ENCODE measurements at places on chromosomes 2 and 18.
A peak's percentile ranks its signal among the peaks of the same experiment; 100 is the strongest.

DNA sequence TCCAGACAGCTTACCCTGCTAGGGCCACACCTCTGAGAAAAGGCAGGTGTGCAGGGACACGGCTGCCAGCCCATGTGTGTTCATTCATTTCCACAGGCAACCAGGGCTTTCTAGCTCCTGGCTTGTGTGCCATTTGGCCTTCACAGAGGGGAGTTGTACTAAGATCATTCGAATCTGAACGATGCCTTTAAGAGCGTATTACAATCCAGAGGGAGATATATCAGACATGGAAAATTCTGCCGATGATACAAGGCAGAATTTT, 64.2 kb upstream of the OTOF start:
- DNase-seq = no peak

GRCh38 chr2:9594366-9595054, 36.3 kb downstream of the YWHAQ start:
- DNase-seq = no peak

DNA sequence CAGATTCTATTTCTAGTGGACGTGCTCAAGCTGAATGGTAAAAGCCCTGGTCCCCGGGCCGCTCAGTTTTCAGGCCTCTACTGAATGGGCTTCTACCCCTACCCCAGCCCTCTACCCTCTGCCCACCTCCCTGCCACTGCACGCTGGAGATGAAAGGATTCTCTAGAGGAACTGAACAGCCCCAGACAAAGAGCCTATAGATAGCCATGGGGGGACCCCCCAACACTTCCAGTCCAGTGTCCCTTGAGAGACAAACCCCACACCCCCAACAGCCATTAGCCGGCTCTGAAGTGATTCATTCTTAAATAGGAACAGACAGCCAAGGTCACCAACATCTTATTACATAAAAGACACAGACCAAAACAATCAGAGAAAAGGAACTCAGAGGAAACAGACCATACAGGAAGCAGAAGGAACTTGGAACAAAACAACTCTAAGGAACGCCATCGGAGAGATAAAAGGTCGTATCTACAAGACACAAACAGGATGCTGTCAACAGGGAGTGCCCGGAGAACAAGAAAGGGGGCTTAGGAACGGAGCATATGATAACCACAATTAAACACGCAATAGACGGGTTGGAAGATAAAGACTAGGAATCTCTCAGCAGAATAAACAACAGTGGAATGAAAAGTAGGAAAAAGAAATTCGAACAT, 23.5 kb downstream of the TMEM37 start:
- no peak for DNase-seq

DNA sequence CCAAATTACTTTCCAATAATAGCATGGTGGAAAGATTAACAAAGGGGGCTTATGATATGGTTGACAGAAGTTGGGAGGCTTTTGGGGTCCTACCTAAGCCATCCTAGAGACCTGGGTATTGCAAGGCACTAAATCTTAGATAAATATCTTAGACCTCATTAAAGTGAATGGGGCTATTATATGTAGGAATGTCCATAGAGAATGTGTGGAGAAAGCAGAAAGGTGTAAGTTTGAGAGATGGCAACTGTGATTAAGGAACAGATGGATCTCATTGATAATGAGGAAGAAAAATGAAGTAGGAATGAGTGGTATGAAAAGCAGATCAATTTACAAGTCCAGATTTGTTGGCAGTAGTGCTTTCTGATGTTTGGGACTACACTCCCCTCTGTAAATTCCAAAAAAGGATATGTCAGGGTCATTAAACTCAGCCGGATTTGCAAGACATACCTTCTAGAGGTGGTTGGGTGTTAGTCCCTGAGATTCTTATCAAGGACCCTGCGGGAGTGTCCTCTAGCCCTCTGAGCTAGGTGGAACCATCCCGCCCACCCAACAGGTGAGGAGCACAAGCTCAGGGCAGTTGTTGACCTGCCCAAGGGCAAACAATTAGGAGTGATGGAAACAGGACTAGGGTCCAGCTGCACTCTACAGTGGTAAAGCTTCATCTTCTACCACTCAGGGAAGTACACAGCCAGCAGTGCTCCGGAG, 12.1 kb downstream of the TCF7L1 start:
- DNase-seq = no peak

GRCh38 chr18:48052842-48053241, 122.4 kb upstream of the SMAD2 start:
- DNase-seq = no peak

DNA sequence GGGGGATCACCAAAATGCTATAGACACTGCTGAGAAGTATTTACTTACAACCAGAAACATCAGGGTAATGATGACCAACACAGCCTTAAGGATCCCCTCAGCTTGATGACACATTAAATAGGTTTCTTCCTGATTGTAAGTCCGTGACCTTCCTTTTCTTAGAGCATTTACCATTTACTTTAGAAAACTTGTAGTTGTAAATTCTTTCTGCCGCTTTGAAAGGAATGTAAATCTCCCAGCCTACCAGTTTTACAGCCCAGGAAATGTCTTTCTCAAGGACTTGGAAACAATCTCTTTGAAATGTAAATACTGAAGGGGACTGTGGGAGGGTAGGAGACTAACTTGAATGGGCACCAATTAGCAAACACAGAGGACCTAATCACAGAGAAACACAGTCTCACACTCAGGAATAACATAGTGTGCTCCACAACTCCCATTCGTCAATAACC, 278.6 kb downstream of the DSC3 start:
- DNase-seq = no peak

GRCh38 chr2:64727013-64727767, 73.5 kb upstream of the SERTAD2 start:
- DNase-seq = no peak

- no peak for DNase-seq
Measured at GRCh38 chr2:188949046-188949818, 24.9 kb upstream of the COL3A1 start.

DNA sequence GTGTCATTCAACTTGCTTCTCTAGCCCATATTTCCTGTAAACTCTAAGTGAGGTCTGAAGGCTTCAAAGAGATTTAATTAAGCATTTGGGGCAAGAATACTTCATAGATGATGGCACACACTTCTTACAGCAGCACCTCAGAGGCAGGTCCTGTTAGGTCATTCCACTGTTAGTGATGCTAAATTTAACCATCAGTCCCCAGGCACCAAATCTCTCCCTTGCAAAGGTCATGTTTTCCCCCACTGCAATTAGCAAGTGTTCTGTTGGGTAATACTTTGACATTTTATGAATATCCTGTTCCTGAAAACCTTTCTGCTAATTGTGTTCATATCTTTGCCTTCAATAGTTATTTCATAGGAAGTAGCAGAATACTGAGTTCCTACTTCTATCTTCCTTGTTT, 117.0 kb downstream of the STK39 start:
- DNase-seq = no peak

GRCh38 chr2:239394346-239394945, 6.4 kb downstream of the HDAC4 start:
- DNase-seq = no peak

DNA sequence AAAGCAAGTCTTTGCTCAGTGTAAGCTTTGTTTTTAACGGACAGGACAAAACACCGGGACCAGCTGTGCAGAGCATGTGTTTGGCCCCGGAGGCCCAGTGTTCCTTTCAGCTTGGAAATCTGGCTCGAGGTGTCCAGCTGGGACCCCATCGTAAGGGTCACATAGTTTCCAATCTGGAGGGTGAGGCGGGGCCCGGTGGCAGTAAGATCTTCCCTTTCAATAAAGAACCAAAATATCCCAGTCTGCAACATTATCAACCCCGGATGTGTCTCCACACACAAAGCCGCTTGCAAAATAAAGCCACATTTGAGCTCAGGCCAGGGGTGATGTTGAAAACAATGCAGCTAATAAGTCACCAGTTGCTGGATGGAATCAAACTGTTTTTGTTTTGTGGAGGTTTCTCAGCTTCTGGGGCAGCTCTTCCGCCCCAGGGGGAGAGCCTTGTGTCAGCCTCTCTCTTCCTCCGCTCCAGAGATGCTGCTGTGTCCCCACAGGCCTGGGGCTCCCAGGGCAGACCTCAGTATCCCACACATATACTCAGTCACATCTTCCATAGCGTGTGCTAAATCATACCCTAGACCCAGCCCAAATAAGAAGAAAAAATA, 138.6 kb upstream of the GLI2 start:
- DNase-seq = peak; percentile 41

DNA sequence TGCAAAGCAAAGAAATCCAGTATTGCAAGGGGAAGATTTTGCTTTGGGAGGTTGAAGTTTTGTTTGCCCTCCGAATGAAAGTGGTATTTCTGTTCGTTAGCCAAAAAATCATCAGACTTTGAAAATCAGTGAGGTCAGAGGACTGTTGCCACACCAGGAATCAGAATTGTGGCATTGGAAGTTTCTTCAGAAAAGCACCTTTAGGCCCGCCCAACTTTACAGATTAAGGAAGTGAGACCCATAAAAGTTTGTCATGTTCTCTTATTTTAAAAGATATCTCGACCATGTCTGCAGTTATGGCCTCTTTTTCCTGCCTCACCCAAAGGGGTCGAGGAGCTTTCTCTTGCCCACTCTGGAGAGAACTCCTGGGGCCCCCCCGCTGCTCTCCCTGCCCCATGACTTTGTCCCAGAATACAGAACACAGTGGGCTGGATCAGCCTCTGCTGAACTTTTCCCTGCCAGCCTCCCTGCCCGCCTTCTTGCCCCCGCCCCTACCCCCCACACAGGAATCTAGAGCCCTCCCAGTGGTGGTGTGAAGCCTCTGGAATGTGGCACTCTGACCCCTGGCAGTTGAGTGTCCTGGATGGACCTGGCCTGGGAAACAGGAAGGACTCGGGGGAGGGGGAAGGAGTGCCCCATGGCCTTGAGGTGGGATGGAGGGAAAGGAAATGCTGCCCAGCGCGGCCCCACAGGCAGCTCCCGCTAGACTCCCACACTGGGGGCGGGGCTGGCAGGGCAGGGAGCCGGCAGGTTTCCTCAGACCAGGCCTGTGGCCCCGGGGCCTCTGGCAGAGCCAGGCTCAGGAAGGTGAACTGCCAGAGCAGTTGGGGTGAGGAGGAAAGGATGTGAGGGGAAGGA, 25.3 kb downstream of the CRIM1 start:
- DNase-seq = no peak

DNA sequence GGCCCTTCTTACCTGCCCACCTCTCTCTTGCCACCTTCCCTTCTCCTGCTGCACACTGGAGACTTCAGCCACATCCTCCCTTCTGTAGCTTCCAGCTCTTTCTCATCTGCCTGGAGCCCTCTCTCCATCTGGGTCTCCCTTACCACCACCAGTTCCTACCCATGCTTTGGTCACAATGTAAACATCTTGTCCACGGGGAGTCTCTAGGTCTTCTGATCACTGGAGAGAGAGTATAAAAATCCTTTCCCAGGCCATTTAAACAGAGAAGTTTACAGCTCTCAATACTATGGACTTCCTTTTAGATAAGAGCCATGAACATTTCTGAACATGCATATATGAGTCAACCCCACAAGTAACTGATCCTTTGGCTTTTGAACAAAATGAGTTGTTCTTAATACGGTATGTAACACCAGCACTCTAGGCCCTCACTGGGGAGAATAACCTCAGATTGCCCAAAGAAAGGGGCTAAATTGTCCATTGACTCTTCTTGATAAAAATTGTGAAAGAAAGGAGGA, 5.8 kb downstream of the ARHGAP25 start:
- no peak for DNase-seq
